Posterior cingulate gyrus (tissue), 11 donors: ENCODE measurements at places on chromosomes 1 and 21.
A peak's percentile ranks its signal among the peaks of the same experiment; 100 is the strongest.

DNA sequence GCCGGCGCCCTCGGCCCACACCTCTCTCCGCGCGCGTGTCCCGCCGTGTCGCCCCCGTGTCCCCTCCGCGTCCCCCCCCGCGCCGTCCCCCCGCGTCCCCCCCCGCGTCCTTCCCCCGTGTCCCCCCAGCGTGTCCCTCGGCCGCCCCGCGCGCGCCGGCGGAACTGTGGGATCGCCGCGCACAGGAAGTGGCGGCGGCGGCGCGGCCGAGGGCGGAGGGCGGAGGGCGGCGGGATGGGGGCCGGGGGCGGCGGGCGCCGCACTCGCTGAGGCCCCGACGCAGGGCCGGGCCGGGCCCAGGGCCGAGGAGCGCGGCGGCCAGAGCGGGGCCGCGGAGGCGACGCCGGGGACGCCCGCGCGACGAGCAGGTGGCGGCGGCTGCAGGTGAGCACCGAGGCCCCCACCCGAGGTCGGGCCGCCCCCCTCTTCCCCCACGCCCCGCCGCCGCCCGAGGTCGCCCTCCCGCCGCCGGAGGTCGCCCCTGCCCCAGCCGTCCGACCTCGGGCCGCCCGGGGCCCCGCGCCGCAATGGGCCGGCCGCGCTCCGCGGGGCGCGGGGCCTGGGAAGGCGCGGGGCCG, at the start of gene AGPAT3:
TSS of gene AGPAT3 (plus strand) at position 262 of the 578 bp plus-strand sequence. CDS start 94,459 bp downstream, outside the sequence.
- DNase-seq: no peak

DNA sequence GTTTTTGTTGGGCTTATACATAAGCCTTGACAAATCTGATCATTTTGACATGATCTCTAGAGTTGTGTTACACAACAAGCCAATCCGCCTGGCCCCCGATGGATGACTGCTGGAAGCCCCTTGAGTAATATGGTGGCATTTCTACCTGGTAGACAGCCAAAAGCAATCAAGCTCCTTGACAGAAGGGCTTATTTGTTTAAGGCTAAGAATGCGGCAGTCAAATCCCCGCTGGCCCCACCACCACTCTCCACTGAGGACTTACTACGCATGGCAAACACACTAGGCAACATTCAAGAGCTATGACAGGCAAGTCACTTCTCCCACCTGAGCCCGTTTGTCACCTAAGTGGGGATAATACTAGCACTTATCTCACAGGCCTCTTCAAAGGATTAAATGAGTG, 33.4 kb upstream of the C1orf198 start:
- DNase-seq: no peak

- DNase-seq: no peak
Measured at GRCh38 chr1:230698130-230698529, 15.8 kb downstream of the AGT start.

GRCh38 chr1:248696261-248696660, 6.3 kb downstream of the OR14I1 start:
- no peak for DNase-seq

- DNase-seq: no peak
Measured at GRCh38 chr1:209911746-209912145, 26.3 kb upstream of the SYT14 start.

DNA sequence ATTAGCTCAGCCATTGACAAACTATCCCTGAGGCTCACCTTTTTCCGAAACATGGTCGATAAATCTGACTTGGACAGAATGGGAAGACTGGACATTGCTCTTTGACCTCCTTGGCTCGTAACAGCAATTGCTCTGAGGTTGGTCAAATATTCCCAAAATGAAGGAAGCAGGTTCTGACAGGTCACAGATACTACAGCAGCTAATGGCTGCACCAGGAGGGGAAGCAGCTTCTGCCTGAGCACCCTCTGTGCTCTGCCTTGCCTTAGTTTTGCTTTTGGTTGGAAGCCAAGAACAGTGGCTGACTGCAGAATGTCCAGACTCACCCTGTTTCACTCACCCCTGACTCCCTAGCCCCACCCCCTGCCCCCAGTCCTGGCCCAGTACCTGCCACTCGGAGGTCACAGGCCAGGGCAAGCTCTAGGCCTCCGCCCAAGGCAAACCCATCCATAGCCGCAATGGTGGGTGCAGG, 15.4 kb downstream of the ECHDC2 start:
- DNase-seq: no peak

GRCh38 chr1:209598227-209598626, 14.7 kb downstream of the CAMK1G start:
- no peak for DNase-seq

DNA sequence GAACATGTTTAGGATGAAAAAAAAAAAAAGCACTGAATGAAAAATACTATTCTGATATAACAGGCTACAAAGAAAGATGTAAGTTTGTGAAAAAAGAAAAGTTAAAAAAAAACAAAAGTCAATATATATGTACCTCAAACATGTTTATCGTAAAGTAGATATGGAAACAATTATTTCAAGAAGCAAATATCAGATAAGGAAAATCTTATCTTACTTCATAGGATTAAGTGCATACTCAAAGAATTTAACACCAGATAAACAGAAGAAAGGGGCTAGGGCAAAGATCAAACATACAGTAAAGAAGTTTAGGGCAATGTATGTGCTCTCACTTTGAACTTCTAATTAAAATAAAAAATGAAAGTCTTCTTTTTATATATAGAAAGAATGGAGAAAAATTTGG, 75.3 kb downstream of the NEGR1 start:
- no peak for DNase-seq

DNA sequence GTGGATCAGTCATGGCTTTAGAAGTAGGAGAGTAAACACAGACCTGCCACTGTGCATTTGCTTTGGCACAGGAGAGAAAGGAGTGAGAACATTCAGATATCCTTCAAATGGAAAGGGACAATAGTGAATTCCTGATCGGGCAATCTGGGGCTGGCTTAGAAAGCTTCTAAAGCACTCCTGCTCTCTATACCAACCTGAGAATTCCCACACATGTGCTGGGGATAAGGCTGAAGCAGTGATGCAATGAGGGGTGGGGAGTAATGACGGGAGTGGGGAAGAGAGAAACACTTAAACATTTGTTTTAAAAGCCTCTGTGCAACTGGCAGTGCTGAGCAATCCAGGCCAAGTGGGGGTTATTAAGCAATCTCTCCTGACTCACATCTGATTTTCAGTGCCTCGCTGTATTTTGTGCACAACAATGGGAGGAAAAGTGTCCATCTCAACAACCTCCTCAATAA, 108.8 kb downstream of the KIAA0319L start:
- no peak for DNase-seq

DNA sequence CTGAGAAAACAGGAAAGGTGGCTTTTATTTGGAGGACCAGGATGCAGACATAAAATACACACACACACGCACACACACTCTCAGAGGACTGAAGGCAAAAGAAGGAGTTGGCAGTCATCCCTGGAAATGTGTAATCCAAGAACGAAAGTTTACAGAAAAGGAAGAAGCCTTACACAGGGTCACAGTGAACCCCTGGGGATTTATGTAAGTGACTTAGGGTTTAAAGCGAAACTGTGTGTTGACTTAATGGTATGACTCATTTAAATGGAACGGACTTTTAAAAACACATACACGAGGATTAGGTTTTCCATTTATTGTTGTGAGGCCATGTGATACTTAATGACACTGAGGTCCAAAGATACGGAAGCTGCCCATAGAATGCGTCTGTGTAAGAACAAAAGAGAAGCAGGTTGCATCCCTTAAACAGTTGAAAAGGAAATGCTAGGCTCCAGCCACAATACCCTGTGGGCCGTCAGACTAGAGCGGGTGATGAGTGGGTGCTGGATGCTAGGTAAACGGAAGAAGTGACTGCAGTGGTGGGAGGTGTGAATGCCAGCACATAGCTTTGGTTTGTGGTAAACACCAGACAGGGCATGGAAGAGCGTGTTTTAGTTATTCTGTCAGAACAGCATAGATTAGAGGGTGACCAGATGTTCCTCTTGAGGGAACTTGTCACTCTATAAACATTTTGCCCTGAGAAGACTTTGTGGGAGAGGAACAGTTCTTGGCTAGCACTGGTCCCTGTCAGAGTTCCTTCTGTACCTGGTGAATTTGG, 21.6 kb upstream of the BCL10 start:
- DNase-seq: peak; percentile 63

GRCh38 chr1:109821221-109821669, 57.5 kb upstream of the EPS8L3 start:
- no peak for DNase-seq

DNA sequence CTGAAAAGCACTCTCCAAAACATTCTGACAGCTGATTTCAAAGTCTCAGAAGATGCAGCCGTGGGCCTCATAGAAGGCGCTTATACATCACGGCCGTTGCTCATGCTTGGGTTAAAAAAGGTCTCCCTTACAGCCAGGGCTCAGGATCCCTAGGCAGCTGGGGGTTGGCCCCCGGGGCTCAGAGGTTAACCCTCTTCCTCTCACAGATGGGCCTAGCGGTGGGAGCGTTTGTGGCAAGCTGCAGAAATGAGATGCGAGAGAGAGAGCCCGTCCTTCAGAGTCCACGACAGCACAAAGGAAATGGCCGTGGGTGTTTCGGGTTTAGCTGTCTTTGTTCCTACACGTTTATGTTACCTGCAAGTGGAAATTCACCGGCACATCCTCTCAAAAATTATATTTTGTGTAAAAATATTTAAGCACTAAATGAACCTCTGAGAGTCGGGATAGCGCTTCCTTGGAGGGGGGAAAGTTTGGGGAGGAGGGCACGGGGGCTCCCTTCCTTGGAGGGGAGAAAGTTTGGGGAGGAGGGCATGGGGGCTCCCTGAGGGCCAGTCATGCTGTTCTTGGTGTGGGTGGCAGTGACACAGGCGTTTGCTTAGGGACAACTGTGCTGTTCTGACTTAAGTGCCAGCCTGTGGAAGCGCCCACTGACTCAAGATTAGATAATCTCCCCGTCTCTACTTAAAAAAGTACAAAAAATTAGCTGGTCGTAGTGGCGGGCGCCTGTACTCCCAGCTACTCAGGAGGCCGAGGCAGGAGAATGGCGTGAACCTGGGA, 20.5 kb upstream of the PRDM15 start:
- no peak for DNase-seq

GRCh38 chr1:97824624-97825023, 96.2 kb downstream of the DPYD start:
- no peak for DNase-seq

DNA sequence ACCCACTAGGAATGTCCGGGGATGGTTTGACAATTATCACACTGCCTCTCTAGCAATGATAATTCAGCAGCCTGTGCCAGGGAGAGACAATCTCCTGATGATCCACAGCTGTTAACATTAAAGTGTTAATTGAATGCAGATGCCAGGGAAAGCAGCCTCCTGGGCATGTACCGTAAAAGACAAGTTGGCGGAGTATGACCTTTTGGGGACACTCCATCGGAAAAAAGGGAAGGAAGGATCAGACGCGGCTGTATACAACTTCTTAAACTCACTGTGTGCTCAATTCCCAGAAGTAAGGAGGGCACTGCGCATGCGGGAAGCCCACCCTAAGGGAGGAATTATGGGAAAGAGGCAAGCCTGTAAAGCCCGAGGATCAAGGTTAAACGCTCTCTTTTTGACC, 62.6 kb downstream of the MAP3K7CL start:
- no peak for DNase-seq

- no peak for DNase-seq
Measured at GRCh38 chr21:25507522-25507921, 99.8 kb downstream of the MRPL39 start.

DNA sequence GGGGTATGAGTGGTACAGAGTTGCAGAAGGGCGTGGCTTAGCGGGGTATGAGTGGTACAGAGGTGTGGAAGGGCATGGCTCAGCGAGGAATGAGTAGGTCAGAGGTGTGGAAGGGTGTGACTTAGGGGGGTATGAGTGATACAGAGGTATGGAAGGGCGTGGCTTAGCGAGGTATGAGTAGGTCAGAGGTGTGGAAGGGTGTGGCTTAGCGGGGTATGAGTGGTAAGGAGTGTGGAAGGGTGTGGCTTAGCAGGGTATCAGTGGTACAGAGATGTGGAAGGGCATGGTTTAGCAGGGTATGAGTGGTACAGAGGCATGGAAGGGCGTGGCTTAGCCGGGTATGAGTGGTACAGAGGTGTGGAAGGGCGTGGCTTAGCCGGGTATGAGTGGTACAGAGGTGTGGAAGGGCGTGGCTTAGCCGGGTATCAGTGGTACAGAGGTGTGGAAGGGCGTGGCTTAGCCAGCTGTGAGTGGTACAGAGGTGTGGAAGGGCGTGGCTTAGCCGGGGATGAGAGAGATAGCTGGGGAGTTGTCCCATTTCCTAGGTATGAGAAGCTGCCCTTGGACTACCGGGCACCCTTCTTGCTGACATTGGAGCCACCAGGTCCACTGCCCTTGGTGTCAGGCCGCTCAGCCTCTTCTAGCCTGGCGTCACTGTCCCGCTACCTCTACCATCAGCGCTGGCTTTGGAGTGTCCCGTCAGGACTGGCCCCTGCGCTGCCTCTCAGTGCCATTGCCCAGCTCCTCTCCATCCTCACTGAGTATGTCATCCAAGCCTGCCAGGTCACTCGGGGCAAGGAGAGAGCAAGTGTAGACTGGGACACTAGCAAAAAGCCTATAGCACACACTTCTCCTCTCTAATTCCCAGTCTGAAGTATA, 29.8 kb downstream of the HYI start:
- no peak for DNase-seq

DNA sequence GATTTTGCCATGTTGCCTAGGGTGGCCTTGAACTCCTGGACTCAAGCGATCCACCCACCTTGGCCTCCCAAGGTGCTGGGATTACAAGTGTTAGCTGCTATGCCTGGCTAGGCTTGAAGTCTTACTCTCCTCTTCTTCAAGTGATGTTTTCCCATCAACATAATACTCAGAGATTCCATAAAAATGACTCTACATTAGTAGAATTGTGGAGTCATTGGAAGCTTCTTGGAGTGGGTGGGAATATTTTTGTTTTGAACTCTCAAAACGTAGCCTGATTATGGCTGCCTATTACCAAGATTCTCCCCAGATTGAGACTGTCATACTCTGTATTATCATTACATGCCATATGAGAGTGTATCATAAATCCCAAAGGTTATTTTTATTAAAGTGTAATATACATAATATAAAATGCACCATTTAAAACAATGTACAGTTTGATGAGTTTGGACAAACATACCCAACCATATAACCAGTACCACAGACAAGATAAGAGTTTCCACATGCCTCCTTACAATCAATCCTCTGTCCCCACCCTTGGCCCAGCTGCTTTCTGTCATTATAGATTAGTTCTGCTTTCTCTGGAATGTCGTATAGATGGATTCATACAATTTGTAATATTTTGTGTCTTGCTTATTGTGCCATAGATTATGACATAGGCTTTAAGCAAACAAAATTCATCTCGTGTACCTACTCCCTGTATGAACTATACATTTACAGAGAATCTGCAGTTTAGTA, 8.0 kb upstream of the DNM3 start:
- no peak for DNase-seq
